Stromal cell of bone marrow (primary cell): ENCODE measurements at places on chromosomes 5 and 9.

DNA sequence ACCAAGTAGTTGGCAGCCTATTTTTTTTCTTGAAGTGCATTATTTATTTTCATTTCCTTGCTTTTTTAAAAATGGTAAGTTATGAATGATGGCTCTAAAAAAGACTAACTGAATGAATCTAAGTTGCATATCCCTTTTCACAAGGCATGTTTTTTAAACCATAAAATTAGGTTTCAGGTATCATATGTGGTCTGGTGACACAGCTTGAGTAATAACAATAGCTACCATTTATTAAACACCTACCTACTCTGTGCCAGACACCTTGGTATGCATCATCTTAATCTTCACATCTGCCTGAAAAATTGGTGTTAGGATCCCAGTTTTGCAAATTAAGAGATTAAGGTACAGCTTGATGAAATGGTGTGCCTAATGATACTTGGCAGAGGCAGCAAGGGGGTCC, 4.3 kb upstream of the GABBR2 start:
- DNase-seq: no peak

- no peak for DNase-seq
These were observed 838 bp downstream of the POLK start for GRCh38 chr5:75512383-75513074.

GRCh38 chr9:136984464-136985026, 1.8 kb downstream of the LCNL1 start:
- no peak for DNase-seq

- DNase-seq: no peak
These were observed 606.3 kb downstream of the TLE1 start for GRCh38 chr9:81083067-81083466.

DNA sequence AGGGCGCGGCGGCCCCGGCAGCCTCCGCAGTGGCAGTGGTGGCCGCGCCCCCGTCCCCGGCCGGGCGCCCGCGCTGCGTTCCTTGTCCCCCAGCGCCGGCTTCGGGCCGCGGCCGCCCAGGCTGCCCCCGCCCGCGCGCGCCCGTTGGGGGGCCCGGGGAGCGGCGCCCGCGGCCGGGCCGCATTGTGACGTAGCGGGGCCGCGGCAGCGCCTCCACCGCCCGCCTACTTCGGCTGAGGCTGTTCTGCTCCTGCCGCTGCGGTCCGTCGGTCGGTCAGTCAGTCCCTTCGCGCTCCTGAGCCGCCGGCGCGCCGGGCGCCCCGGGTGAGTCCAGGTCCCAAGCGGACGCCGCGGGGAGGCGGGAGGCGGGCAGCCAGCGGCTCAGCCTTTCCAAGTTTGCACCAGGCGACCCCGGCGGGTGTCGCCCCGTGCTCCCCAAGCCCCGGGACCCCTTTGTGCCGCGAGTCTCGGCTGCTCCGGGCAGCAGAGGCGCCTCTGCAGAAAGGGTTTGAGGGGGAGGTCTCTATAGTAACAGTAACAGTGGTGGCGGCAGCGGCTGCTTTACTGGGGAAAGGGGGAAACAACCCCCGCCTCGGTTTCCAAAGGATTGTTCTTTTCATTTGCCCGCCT, at the start of gene SNCAIP:
Gene SNCAIP, plus strand, starts transcription at position 277 of the 630 bp plus-strand sequence. CDS start 78,898 bp downstream, outside the sequence.
- DNase-seq: no peak

GRCh38 chr5:135279328-135279727, 119.7 kb downstream of the MACROH2A1 start:
- DNase-seq: no peak

GRCh38 chr5:11483630-11484029, 420.6 kb downstream of the CTNND2 start:
- DNase-seq: peak; percentile 13

- no peak for DNase-seq
These were observed 232.7 kb upstream of the ACTBL2 start for GRCh38 chr5:57715296-57715695.

GRCh38 chr5:5387192-5387591, 35.3 kb upstream of the ICE1 start:
- no peak for DNase-seq

- DNase-seq: no peak
These were observed 12.1 kb downstream of the NOTCH1 start for GRCh38 chr9:136533775-136534157.

GRCh38 chr5:170307575-170308465, 10.2 kb upstream of the LCP2 start:
- peak; percentile 61 for DNase-seq

GRCh38 chr5:16600946-16601345, 15.9 kb downstream of the RETREG1 start:
- DNase-seq: no peak

DNA sequence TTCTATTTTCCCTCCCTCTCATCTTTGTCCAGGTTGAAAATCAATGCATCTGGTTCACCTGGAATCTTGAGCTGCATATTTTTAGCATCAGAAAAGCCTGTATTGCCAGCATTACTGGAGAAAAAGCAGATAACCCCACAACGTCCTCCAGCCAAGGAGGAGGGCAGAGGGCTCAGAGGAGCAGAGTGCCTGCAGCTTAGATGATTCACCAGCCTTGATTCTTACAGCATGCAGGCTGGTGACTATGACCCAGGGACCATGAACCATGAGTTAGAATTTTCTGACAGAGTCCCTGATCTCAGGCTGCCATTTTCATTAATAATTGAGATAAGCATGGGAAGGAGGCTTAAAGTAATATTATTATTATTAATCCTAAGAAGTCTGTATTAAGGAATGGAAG, 278.2 kb downstream of the BRINP1 start:
- DNase-seq: no peak

- DNase-seq: no peak
These were observed 20.0 kb upstream of the GCNT1 start for GRCh38 chr9:76438841-76439588.

DNA sequence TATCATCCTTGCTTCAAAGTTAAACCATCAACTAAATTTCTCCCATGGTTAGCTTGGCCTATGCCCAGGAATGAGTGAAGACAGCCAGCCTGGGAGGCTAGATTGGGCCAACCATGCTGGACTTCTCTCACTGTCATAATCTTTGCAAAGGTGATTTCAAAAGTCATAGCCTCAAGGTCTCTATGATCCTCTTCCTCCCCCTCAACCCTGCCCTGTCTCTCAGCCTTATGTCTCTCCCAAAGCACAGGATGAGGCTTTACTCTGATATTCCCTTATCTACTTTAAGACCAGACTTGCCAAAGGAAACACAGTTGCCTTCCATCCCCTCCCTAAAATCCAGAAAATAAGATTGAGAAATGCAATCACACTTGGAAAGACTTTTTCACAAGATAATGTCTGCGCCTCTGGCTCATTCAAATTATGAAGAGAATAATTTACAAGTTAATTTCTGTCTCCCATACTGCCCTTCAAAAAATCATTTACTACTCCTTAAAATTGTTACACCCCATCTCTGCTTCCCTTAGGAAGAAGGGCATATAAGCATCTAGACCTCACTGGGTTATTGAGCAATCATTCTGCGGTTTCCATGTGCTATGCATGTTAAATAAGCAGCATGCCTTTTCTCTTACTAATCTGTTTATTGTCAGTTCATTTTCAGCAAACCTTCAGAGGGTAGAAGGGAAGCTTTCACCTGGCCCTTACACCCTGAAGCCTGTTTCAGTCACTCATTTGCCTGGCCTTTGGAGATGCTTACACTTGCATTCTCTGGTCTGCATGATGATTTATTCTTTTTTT, 113.8 kb upstream of the ANKRD55 start:
- no peak for DNase-seq
